ENCODE measurements at places on chromosomes 5 and 9.

DNA sequence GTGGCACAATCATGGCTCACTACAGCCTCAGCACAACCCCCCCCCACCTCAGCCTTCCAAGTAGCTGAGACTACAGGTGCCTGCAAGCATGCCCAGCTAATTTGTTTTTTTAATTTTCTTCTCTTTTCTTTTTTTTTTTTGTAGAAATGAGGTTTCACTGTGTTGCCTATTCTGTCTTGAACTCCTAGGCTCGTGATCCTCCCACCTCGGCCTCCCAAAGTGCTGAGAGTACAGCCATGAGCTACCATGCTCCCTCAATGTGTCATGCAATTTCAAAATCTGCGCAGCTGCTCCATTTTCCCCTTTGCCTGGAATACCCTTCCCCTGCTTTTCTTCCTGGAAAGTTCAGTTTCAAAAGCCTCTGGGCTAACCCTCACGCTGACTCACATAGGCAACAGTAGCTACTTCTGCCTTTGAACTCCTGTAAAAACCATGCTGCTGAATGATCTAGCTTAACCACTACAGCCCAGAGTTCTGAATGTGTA lies 71.0 kb upstream of the IL7R start:
- no peak for DNase-seq

DNA sequence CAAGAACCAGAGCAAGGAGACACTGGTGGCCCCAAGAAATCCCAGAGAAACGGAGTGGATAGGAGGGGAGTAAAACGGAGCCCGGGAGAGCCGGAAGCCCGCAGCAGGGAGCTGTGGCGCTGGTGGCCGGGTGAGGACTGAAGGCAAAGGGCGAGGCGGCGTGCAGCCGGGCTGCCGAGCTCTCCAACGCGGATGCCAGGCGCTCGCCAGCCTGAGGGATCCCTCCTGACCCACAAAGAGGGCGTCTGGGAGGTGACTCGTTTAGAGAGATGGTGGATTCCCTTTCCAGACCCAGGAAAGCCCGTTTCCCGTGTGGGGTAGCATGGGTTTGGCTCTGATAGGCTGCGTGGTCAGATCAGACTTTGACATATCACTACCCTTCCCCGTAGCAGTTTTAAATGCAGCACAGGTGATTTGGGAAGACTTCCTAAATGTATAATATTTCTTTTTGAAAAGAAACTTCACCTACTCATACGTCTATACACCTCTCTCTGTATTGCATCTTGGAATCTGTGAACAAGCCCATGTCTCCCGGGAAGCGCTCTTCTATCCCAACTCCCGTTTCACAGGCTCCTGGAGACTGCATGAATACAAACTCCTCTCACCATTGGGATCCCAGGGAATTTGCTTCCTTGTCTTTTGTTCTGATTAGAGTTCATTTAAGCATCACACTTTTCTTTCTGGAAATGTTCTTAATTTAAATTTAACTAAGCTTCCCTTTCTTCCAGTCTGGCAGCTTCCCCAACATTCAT lies 158.1 kb downstream of the C9orf152 start:
- DNase-seq: no peak

- no peak for DNase-seq
Measured at GRCh38 chr5:135186662-135187522, 152.9 kb upstream of the PITX1 start.

GRCh38 chr5:14834584-14835550 lies 36.7 kb downstream of the ANKH start:
- no peak for DNase-seq

DNA sequence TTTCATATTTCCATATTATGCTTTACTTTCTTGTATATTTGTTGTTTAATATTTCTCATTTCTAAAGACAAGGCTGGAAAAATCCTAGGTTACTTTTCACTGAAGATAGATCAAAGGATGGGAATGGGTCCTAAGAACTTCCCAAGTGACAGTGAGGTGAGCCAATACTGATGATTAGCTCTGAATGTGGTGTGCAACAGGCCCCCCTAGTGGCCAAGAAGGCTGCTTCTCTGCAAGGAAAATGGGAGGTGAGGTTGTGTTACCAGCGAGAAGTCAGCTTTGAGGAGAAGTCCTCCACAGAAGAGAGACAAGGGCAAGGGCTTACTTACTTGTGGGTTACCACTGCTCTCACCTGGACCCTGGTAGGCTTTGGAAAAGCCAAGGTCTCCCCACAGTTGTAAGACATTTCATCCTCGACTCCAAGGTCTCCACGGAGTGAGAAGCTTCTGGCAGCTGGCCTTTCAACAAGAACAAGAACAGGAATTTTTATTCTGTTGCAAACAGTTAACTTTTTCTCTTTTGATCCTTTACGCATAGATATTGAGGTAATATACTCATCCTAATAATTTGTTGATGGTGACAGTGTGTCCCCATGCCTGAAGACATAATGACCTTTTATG lies 69.9 kb downstream of the MAMDC2 start:
- DNase-seq: peak; percentile 37

DNA sequence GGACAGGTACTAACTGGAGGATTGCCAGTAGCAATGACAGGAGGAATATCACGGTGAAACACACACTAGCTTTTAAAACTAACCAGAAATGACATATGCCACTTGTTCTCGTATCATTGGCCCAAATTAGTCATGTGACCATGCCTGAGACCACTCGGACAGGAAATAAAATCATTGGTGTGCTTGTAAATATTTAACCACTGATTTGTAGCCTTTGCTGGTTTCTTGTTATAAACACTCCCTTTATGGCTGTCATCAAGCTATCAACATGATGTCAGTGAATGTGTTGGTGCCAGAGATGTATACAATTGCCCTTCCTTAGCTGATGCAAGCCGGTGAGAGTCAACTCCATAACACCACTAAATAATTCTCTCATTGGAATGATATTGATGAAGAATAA lies 123.7 kb upstream of the ANKH start:
- no peak for DNase-seq

GRCh38 chr5:138726848-138727247 lies 26.4 kb upstream of the CTNNA1 start:
- DNase-seq: no peak

DNA sequence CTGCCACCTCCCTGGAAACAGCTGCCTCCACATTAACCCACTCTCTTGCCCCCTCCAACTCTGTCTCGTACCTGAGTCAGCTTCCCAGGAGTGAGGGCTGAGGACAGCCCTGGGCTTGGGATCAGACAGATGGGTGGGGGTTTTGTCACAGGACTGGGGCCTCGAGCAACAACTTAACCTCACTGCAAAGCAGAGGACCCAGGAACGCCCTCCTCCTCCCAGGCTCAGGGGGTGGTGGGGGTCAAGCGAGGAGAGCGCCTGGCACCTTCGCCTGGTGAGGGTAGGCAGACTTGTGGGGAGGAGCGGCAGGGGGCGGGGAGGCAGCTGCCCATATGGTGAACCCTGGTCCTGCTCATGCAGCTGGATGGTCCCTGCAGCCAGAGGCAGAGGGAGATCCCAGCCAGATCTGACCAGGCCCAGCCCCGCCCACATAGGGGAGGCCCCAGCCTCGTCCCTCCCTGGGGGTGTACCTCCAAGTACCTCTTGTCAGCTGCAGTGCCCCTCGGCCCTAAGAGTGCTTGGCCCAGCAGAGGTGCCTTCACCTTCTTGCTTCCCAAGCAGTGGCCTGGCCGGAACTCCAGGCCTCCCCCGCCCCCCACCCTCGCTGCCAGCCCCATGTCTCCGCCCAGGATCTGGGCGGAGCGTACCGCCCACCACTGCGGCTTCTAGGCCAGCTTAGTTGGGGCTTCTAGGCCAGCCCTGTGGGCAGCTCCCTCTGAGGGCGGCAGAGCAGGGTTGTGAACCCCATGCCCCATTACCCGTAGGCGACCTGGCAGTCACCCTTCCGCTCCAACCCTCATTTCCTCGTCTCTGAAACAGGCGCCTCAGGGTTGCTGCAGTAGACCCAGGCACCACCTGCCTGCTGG lies at the start of gene SARDH:
SARDH (minus strand) TSS at position 579 of the 866 bp plus-strand sequence. CDS start 4,179 bp downstream, outside the sequence.
- DNase-seq: peak; percentile 36

DNA sequence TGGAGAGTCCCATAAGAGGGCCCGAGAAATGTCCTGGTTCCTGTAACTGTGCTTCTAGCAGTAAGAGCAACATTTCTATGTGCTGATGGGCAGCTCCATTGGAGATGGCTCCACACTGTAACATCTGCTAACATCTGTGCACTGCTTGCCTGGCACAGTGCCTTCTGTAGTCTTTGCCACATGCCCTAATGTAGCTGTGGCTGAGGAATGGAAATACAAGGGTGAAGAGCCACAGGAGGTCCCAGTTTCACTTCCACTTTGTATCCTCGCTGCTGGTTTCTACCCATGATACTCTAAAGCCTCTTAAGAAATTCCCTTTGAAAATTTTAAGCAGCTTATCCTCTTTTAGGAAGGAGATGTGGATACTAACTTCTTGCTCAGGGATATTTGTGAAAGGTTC lies 97.4 kb downstream of the HOMER1 start:
- no peak for DNase-seq

DNA sequence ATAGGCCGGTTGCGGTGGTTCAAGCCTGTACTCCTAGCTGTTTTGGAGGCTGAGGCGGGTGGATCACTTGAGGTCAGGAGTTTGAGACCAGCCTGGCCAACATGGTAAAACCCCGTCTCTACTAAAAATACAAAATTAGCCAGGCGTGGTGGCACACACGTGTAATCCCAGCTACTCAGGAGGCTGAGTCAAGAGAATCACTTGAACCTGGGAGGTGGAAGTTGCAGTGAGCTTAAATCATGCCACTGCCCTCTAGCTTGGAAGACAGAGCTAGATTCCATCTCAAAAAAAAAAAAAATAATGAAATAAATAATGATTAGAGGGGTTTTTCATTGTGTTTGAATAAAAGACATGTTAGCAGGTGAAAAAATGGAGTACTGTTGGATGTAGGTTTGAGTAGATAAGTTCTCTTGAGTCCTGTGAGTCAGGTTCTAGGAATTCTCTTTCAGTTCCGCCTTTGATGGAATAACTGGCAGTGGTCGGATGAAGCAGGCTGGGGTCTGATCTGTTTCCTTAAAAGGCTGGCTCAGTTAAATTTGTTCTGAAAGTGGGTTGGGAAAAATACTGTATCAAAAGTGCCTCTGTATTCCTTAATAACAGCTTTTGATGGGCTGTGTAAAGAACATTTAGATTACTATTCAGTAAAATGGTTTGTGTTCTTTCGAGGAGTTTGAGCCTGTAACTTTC lies 73.2 kb downstream of the AOPEP start:
- DNase-seq: no peak

- DNase-seq: no peak
Measured at GRCh38 chr5:16674750-16675149, 58.0 kb upstream of the RETREG1 start.

DNA sequence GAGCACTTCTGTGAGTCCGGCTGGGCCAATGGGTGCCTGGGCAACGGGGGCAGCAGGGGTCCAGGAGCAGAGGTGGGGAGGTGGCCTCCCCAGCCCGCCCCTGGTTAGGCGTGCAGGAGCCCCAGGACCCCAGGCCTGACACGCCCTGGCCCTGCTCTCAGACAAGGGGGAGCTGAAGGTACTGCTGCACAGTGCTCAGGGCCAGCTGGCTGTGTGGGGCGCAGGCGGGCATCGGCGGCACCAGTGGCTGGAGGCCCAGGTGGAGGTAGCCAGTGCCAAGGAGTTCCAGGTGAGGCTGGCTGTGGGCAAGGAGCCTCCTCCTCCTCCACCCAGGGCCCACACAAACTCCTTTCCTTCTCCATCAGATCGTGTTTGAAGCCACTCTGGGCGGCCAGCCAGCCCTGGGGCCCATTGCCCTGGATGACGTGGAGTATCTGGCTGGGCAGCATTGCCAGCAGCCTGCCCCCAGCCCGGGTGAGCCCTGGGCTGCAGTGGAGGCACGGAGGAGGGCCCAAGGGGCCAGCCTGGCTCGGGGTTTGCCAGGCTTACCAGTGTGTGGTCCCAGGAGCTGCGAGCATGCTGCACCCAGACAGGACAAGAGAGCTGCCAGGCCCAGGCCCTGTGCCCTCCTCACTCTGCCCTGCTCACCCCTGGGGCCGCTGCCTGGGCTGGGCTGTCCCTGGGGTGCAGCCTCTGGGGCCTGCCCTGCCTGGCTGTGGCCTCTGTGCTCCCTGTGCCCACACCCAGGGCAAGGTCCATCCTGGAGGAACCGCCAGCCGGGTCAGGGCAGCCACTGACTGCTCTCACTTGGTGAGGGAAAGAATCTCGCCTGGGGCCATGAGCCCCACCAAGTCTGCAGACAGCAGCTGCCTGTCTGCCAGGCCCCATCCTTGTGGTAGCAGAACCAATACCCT lies 7.0 kb downstream of the MAMDC4 start:
- peak; percentile 82 for DNase-seq

- no peak for DNase-seq
Measured at GRCh38 chr9:91180930-91181268, 180.8 kb downstream of the AUH start.

DNA sequence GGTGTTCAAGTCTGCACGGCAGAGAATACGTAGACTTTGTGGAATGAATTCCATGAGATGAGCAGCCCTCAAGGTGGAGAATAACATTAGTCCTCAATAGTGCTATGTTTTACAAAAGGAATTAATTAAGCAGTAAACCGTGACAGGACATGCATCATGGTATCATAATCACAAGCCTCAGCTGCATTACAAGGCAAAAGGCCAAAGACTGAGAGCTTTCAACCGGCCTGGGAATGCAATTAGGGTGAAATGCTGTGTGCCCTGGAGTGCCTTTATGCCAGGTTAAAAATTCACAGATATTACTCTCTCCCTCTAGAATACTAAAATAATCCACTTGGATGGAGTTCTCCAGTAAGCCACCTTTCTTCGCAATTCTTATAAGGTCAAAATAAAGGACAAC lies 270.6 kb downstream of the MLLT3 start:
- no peak for DNase-seq

DNA sequence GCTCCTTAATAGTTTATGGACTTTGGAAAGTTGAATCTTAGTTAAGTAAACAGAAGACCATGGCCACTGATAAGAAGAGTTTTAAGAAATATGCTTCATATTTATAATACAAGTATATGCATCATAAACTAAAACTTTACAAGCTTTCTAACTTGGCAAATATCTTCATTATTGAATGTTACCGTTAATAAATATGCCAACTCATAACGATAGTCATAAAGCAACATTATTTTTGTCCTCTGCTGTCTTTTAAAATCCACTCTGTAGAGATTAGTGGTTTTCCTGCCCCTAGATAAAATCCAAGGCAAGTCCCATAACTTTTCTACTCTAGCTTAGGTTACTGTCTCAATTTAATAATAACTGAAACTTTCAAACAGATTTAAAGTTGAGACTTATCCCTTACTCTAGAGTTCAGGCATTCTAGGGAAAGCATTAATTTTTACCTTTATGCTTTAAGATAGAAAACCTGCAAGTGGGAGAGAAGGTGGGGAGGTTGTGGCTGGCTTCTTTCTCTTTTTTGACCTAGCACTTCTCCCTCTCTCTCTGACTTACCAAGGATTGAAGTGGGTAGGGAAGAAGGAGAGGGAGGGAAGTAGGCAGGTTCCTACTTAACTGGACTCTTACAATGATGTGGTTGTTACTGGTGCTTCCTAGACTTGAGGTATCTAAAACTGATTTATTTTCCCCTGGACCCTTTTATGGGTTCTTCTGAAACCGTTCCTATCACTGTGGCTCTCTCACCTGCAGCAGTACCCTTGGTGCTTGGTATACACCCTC lies 29.6 kb downstream of the RNF145 start:
- no peak for DNase-seq

- no peak for DNase-seq
Measured at GRCh38 chr5:168409591-168410458, 76.4 kb upstream of the RARS1 start.

GRCh38 chr5:165795073-165795472 lies 2289.7 kb downstream of the MAT2B start:
- DNase-seq: no peak

Data from mucosa of gallbladder (tissue), 1 donor.